ENCODE measurements at places on chromosomes 6 and 20.
A peak's percentile ranks its signal among the peaks of the same experiment; 100 is the strongest.

DNA sequence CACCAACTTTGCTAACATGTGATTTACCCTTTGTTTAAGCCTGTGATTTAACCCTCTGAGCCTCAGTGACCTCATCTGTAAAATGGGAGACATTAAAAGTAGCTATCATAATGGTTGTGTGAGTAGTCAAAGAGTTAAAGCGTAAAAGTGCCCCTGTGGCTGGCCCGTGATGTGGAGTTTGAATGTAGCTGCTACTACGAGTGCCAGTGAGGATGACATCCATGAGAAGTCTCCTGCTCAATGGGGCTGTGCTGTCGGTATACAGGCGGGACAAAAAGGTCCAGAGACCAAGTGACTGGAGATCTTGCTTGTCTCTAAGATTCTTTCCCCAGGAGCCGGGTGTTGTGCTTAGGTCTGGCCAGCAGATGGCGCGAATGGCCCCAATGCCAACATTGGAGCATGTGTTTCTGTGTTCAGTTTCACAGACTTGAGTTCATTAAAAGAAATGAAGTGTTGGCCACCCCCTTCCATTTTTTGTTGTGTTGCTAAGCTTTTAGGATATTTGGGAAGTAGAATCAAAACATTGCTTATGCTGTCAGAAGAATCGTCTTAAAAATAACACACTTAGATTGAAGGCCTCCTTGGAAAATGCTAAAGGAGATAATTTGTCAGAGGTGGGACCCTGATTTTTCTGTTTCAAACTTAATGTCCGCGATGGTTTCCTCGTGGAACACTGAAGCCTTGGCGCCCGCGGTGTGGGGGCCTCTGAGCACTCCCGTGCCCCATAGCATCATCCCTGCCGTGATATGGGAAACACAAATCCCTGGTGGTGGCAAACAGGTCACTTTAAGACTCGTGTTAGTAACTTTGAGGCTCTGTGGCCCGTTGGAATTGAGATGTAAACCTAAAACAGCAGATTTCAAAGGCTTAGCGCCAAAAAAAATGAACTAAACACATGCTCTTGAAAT lies 9.3 kb upstream of the RBM38 start:
- DNase-seq = peak; percentile 74

- no peak for DNase-seq
Measured at GRCh38 chr6:142329486-142330113, 27.8 kb downstream of the ADGRG6 start.

- DNase-seq = no peak
Measured at GRCh38 chr20:48819821-48820648, 7.8 kb downstream of the PREX1 start.

GRCh38 chr6:43687079-43687436 lies 533 bp downstream of the MRPS18A start:
- DNase-seq = no peak

DNA sequence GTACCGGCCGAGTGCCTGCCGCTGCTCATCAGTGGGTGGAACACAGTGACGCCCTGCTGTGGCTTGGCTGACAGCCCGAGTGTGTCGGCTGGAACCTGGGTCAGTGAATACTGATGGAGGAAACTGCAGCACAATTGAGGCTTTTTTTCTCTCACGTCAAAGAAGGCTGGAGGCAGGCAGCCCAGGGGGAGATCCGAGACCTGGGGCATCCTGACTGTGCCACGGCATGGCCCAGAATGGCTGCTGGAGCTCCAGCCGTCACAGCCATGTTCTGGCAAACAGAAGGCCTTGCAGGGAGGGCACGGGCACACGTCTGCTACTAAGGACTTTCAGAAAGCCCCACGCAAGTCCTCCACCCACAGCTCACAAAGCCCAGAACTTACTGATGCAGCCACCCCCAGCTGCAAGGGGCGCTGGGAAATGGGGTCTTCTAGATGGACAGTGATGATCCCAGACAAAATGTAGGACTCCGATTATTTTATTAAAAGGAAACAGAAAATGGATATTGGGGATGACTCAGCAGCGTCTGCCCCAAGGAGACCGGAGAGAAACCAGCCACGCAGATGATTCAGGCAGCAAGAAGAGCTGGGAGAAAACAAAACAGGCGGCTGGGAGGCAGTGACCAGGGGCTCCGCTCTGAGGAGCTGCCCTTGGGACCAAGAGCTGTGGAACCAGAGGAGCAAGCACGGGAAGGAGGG lies 140.0 kb downstream of the TAF4 start:
- DNase-seq = no peak

GRCh38 chr20:52104546-52105441 lies 86.8 kb downstream of the ZFP64 start:
- DNase-seq = peak; percentile 50

DNA sequence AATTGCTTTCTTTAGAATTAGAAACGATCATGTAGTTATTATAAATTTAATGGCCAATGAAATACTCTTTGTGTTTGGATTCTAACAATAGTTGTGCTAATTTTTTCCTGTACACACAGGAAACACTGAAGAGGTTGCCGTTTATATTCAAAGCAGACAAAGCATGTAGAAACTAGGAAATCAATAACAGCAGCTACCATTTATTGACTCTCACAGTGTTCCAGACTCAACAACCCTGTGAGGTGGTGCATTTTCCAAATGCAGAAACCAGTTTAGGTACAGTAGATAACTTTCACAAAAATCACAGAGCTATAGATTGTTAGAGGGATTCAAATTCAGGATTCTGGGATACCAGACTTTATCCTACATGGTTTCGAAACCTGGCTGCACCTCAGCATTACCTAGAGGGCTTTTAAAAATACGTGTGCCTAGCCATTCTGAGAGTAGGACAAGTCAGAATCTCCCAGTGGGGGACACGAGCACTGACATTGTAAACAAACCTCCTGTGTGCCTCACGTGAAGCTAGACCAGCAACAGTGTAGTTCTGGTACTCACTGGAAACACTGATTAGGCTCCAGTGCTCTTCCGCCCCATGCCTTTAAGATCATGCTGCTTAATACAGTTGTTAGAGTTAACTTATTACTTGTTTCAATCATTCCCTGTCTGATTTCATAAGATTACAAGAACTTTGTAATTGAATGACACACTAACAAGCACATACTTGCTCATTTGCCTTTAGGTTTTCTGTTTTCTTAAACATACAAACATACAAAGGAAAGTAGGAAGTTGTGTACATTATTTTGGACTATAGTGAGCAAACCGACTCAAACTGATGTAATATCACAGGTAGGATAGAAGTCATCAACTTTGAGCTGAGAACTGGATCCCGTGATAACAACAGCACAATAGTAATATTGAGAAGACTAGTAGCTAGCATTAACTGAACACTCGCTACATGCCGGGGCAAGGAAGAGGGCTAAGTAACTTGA lies 65.8 kb downstream of the MAP3K4 start:
- DNase-seq = no peak

DNA sequence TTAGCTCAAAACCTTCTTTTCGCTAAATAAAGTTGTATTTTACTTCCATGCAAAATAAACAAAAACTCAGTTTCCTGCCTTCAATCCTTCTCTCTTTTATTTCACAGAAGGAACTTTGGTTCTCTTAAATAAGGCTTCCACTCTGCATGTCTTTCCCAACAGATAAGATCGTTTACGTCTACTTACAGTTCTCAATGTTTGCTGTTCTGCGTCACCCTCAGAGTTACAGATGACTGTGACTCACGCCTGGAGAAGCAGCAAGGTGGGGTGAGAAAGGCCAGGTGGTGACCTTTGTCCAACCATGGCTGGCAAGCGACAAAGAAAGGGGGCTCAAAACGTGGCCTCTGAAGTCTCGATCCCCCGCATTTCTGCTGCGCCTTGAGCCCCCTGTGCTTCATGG lies 51.4 kb upstream of the RPS6KA2 start:
- no peak for DNase-seq

All from T1000 (cell line).